ENCODE measurements at places on chromosomes 7 and 10.

- DNase-seq: no peak
These were observed 16.2 kb downstream of the ACBD7 start for GRCh38 chr10:15072358-15072757.

- no peak for DNase-seq
These were observed 1105.7 kb downstream of the REEP3 start for GRCh38 chr10:64626924-64627323.

- DNase-seq: peak; percentile 69
These were observed 4.9 kb upstream of the PPIA start for GRCh38 chr7:44791278-44792219.

GRCh38 chr10:62492012-62492869 lies 118.1 kb downstream of the ZNF365 start:
- DNase-seq: peak; percentile 36

GRCh38 chr10:86770412-86770960 lies 14.1 kb downstream of the BMPR1A start:
- no peak for DNase-seq

GRCh38 chr7:20700453-20701227 lies 85.2 kb downstream of the ABCB5 start:
- no peak for DNase-seq

- peak; percentile 35 for DNase-seq
These were observed 69.6 kb upstream of the MDFIC start for GRCh38 chr7:114852293-114852692.

DNA sequence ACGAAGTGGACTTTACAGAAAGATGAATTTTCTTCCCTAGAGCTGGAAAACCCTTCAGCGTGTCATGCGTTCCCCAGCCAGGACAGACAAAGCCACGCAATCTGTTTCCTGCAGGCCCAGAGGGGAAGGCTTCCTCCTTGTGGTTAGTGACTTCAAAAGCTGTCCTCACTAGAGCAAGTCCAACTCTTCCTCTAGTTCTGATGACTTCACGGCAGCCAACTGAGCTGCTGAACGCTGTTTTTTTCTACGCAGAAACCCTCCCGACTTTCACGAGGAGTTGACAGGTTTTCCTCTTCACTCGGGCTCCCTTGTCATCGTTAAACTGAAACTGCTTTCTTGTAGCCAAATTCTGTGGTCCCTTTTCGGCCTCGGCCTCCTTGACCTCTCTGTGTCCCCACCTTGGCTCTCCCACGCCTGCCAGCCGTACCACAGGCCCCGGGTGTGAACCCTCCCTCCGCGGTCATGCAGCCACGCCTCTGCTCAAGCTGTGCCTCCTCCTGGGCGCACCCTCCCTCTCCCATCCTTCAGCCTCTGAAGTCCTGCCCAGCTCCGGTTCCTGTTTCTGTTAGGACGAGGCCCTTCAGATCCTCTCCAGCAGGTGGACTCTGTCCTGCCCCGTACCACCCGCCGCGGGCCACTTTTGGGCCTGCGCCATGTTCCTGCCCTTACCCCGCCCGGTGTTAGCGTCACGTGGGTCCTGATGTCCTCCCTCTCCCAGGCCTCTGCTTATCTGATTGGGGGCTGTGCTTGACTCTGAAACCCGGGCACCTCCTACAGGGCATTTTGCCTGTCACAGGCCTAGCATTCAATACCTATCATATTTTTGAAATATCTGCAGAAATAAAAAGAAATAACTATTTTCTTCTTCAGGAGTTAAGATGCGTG lies 39.3 kb downstream of the CUX1 start:
- DNase-seq: peak; percentile 73

- DNase-seq: peak; percentile 84
These were observed 53.8 kb downstream of the ARL5B start for GRCh38 chr10:18713077-18713476.

- no peak for DNase-seq
These were observed 126.8 kb downstream of the WDR37 start for GRCh38 chr10:1183033-1183396.

DNA sequence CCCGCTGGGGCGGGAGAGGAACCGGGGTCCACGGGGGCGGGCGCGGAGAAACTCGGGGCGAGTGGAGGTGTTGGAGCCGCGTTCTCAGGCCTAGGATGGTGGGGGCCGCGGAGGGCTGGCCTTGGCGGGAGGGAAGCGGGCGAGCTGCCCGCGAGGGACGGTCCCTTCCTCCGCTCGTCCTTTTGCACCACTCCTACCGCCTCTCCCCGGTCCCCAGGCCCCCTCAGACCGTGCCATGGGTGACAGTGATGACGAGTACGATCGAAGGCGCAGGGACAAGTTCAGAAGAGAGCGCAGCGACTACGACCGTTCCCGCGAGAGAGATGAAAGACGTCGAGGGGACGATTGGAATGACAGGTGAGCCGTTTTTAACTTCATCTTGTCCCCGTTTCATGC lies 451 bp downstream of the SRRT start:
- DNase-seq: no peak

- peak; percentile 55 for DNase-seq
These were observed 14.0 kb upstream of the PTTG1IP2 start for GRCh38 chr7:90455163-90456030.
